ENCODE measurements at places on chromosomes 1 and 21.

- DNase-seq = no peak
Measured at GRCh38 chr1:18794561-18794960, 64.9 kb downstream of the TAS1R2 start.

- DNase-seq = no peak
Measured at GRCh38 chr1:87530042-87530807, 201.5 kb downstream of the LMO4 start.

DNA sequence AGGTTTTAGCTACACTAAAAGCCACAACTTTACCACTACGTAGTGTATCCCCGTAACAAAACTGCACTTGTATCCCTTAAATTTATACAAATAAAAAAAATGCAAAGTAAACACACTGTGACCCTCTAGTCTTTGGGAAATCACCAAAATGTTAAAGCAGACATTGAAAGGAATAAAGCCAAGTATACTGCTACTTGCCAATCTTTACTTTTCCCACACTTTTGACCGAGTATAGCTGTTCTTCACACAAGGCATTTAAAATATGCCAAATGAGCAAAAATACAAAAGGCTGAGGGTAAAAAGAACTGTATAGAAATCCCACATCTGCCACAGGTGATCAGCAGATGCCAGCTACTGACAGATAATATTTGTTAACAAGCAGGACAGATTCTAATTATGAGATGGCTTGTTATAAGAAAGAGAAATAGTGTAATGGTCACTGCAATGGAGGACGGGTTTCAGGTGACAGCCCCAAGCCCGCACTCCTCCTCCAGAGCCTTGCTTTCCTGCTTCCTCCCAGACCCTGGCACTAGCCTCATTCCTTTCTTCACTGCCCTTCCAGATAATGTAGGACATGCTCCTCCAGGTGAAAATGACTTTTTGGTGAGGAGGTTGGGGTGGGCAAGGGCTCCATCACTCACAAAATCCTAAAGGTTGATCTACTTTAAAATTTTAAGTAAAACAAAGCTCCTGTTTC lies 18.1 kb downstream of the KCNT2 start:
- DNase-seq = no peak

GRCh38 chr21:33895356-33895755 lies 20.2 kb downstream of the ATP5PO start:
- no peak for DNase-seq

- DNase-seq = peak; percentile 21
Measured at GRCh38 chr1:212700223-212700891, 717 bp upstream of the BATF3 start.

DNA sequence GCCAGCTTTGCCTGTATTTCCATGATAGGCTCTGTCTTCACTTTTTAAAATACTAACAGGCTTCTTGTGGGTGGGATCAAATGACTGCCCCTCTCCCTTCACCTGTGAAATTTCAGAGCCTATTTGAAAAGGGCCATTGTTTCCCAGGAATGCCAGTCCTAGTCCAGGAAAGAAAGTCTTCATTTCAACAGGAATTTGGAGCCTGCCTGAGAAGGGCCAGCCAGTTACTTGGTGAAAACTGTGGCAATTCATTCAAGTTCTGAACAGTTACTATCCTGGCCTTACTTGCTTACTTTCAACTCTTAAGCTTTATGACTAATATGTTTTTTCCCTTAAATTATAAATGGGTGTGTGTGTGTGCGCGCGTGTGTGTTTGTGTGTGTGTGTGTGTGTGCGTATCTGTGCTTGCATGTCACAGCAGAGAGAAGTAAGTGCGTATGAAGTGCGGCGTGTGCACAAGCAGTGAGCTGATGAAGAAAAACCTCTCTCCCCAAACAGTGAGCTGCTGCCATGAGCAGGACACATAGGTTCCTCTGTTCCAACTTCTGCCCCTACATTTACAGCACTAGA lies 67.5 kb upstream of the RNPC3 start:
- DNase-seq = no peak

DNA sequence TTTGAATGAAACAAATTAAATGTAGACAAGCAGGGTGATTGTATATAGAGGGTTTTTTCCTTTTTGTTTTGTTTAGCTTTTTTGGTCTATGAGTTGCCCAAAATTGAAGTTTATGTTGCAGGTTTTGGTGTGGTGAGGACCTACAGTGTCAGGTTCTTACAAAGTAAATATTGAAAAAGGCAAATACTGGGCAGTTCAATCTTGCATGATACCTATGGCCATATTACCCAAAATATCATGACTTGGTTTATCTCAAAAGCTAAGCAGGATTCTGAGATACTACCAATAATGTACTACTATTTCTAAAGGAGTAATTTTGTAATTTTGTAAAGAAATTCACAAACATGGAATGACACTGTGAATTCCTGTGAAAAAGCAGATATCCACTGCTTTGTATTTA lies 1.8 kb downstream of the DNAJB4 start:
- DNase-seq = no peak

GRCh38 chr1:186763107-186763506 lies 65.6 kb upstream of the PLA2G4A start:
- DNase-seq = no peak

DNA sequence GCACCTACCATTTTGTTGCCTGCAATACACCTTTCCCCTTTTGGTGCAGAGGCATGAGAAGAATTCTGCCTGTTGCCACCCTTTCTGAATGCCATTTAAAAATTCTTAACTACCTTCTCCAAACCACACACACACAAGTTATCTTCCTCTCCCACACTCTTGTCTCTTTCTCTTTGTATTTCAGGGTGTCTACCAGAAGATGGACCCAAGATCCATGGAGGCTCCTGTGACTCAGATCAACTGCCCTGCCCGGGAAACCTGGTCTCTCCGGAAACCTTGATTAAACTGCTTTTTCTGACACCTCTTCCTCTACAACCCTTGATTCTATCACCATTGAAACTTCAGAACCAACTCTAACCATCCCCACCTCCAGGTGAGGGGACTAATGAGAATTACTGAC lies 2.4 kb upstream of the TARS2 start:
- no peak for DNase-seq

GRCh38 chr1:40987439-40988276 lies 8.2 kb downstream of the CTPS1 start:
- DNase-seq = no peak

GRCh38 chr1:248733566-248733965 lies 22.0 kb downstream of the LYPD8 start:
- no peak for DNase-seq

GRCh38 chr1:71273334-71273733 lies 192.5 kb upstream of the ZRANB2 start:
- DNase-seq = no peak

DNA sequence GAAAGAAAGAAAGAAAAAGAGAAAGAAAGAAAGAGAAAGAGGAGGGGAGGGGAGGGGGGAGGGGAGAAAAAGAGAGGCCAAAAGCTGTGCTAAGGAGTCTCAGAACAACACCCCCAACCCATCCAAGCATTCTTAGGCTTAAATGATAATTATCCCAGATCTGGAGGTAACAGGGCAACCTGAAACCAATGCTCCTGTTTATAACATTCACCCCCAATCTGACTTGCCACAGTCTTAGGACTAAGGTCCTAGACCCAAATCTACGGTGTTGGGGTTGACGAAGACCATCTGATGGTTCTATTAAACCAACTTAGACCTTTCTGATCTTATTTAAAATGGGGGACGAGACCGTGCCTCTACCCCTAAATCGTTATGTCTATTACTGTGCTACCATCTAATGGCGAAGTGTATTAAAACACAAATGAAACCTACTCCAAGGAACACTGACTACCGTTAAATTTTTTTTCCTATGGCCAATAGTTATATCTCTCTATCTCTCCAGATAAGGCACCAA lies 119.3 kb upstream of the CDC42BPA start:
- DNase-seq = no peak

DNA sequence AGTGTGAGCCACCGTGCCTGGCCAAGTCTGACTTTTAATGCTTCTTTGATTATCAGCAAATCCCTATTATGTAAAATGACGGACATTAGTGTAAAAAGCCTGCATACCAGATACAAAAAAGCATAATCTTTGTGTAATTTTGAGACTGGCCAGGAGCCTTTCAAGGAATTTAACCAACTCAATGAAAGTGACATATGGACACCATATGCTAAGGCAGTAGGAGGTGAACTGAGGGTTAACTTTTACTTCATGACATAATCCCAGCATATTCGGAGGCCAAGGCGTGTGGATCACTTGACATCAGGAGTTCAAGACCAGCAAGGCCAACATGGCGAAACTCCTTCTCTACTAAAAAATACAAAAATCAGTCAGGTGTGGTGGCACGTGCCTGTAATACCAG lies 94.6 kb downstream of the EIF4G3 start:
- no peak for DNase-seq

GRCh38 chr1:202752774-202753173 lies 42.5 kb upstream of the SYT2 start:
- DNase-seq = no peak

- no peak for DNase-seq
Measured at GRCh38 chr1:30695439-30695841, 27.9 kb downstream of the MATN1 start.

DNA sequence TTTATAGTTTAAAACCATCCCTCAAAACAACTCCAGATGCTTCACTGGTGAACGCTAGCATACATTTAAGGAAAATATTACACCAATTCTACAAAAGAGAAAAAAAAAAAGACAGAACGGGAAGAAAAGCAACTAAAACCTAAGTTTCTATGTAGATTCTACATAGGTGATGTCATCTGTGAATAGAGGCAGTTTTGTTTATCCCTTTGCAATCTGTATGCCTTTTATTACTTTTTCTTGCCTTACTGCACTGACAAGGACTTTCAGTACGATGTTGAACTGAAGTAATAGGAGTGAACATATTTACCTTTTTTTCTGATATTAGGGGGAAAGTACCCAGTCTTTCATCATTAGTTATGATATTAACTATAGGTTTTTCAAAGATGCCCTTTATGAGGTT lies 101.7 kb upstream of the HAO2 start:
- DNase-seq = no peak

DNA sequence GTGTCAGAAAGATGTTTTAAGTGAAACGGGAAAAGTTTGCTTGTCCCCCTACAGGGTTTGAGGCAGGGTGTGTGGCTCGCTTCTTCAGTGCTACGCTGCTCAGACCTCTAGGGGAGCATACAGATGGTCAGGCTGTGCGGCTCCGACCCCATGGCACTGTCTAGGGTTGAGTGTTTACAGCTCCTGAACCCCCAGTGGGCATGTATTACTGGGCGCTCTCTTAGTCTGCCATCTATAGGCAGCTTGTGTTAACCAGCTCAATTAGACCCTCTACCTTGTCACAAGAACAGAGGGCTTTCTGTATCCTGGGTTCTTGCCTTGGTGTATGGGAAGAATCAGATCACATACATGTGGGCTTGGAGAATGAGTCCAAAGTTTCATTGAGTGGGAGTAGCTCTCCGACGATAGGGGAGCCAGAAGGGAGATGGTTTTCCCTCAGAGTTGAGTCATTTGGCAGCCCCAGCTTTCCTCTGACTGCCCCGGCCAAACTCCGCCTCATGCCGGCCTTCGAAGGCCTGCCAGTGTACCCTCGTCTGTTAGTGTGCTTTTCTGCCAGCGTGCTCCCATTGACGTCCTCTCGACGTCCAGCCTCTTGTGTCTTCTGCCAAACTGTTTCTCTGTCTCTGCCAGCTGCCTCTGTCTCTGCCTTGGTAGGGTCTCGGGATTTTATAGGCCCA lies 38.6 kb upstream of the ADGRL4 start:
- DNase-seq = no peak

GRCh38 chr1:53511933-53512806 lies 53.0 kb downstream of the DMRTB1 start:
- no peak for DNase-seq

DNA sequence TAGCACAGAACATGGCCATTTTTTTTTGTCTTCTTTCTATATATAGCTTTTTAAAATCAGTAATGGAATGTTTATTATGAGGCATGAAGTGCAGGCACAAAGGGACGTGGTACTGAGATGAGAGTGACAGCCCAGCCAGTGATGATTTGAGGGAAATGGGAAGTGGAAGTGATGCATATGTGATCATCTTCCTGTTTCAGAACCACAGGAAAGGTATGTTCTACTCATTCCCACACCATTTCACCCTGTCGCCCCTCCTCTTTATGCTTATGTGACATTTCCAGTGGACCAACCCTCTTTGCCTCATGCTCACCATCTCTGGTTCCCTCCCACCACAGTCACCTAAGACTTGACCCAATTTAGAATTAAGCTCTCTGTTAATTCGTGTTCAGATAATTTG lies 24.3 kb downstream of the PTGS2 start:
- no peak for DNase-seq

GRCh38 chr1:39926343-39926793 lies 24.7 kb upstream of the MYCL start:
- DNase-seq = no peak

DNA sequence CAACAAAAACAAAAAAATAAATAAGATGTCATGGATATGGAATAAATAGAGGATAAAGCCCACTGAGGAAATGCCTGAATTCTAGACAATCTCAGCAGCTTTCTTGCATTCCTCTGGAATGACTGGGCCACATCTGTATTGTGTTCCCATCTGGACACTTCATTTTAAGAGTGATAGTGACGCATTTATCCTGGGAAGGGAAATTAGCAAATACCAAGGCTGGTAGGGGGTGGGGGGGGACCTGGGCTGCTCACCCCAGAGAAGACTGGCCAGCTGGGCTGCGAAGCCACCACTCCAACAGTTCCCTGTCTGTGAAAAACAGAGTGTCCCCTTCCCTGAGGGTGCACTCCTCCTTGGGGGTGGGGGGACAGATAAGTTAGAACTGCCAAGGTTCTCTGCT lies 106.3 kb downstream of the HIVEP3 start:
- DNase-seq = no peak

GRCh38 chr21:25636727-25637126 lies 2.3 kb upstream of the JAM2 start:
- no peak for DNase-seq

GRCh38 chr1:71046891-71047634 lies 553 bp downstream of the PTGER3 start:
- no peak for DNase-seq

GRCh38 chr1:114336360-114336759 lies 174.6 kb downstream of the TRIM33 start:
- no peak for DNase-seq

DNA sequence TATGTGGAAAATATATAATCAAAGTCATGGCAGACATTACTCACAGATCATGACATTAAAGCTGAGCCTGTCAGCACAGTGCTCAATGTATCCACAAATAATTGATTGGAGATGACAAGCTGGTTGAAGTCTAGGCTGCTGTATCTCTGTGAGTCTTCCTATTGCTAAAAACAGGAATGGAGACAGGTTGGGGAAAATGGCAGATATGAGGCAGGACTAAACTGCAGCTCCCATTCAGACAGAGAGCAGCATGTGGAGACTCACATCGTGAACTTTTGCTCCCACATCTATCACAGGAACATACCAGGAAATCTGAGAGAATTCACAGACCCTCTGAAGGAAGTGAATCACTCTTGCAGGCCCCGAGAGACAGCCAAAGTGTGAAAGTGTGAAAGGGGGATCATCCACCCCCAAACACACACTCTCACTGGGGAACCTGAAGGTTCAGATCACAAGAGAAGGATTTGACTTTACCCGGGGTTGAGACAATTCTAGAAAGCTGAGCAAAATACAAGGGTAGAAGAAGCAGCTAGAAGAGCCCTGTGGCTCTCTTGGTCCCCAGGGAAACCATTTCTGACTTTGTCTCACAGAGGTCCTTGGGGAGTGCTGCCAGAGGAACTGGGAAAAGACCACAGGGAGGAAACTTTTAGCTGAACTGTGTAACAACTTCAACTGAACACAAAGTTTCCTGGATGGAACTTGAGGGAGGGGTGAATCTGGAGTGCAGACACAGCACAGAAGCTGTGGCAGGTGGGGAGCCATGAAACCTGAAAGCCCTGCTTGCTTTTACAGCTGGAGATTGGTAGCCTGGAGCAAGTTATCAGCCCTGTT lies 173.4 kb downstream of the S1PR1 start:
- DNase-seq = no peak

GRCh38 chr1:224739997-224740684 lies 124.0 kb downstream of the CNIH3 start:
- DNase-seq = no peak

All from central memory CD8-positive, alpha-beta T cell (primary cell).